Mammary epithelial cell (primary cell): ENCODE measurements at places on chromosomes 7 and 10. TPM values are rescaled to one million over a fixed set of nuclear protein-coding genes. Genes with fewer than 3 reads are reported as not detected.

CUBN gene
- 0.24 and 0.28 TPM in 2 replicates for total RNA-seq

GRCh38 chr10:113362645-113363091 is 190.2 kb upstream of the HABP2 start:
- DNase-seq = peak; percentile 54

- no peak for DNase-seq
Observed at GRCh38 chr10:114272696-114273095, 33.6 kb downstream of the VWA2 start.

TEX36 gene
- total RNA-seq = not detected

GRCh38 chr7:41867639-41868280 is 164.9 kb upstream of the INHBA start:
- no peak for DNase-seq

DNA sequence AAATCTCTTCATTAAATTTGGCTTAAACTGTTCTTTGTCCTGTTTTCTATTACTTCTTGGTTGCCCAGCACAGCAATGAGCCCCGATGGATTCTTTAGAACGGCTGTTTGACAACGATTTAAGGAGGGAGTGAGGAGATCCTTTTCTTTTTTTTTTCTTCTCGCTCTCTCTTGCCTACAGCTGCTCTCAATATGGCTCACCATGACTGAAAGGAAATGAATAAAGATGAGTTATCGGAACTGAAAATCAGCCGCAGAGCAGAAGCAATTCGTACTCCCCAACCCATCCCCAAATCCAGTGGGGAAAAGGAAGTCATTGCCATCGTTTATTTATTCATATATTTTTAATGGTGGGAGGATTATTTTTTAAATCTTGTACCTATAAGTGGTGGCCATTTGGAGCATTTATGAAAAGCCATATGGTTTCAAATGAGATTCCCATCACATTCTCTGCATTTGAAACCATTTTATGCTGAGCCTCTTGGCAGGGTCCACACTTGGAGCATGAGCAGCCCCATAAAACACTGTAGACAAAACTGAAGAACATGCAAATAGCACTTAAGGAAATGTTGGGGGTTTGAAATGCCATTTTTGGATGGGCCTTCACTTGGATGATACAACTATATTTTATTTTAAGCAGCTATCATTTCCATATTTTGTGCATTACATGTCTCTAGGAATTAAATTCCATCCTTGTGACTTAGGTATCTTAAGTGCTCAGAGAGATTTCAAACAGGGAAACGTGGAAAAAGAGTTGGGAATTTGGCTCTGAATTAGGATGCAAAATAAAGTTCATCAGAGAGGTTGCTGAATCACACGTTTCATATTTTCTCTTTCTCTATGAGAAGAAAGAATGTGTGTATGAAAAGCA is 107.7 kb upstream of the FZD1 start:
- no peak for DNase-seq

- no peak for DNase-seq
Observed at GRCh38 chr10:89151857-89152256, 55.3 kb downstream of the CH25H start.
